ENCODE measurements at places on chromosomes 16 and 17.

GRCh38 chr16:49757559-49758069 lies 98.3 kb downstream of the ZNF423 start:
- H3K27me3 ChIP-seq = no peaks in the 10 kb centered on the region
- no peak overlapping the region for H3K27ac ChIP-seq
- H3K4me1 ChIP-seq = peaks cover 5% of the 10 kb centered on the region
- no peak overlapping the region for H3K4me3 ChIP-seq

DNA sequence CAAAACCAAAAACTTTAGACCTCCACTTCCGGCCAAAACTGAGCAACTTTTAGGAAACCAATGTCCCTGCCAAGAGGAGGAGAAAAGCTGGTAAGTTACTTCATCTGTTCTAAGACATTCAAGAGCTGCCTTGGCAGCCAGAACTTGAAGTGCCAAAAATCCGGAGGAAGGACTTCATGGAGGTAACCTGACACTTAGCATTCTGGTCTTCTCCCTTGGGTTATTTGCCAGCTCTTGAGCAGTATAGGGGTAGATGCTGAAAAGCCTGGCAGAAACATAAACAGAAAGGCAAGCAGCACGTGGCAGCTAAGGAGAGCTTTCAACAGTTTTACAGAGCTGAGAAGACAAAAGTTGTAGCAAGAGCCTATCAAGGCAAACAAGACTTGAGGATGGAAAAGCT lies 53.2 kb downstream of the CDYL2 start:
- no peak for DNase-seq
- H3K4me1 ChIP-seq = no peaks in the 10 kb centered on the region
- H3K36me3 ChIP-seq = no peaks in the 10 kb centered on the region
- no peaks in the 10 kb centered on the region for H3K27me3 ChIP-seq
- no peak overlapping the region for H3K27ac ChIP-seq
- no peak overlapping the region for H3K4me3 ChIP-seq

DNA sequence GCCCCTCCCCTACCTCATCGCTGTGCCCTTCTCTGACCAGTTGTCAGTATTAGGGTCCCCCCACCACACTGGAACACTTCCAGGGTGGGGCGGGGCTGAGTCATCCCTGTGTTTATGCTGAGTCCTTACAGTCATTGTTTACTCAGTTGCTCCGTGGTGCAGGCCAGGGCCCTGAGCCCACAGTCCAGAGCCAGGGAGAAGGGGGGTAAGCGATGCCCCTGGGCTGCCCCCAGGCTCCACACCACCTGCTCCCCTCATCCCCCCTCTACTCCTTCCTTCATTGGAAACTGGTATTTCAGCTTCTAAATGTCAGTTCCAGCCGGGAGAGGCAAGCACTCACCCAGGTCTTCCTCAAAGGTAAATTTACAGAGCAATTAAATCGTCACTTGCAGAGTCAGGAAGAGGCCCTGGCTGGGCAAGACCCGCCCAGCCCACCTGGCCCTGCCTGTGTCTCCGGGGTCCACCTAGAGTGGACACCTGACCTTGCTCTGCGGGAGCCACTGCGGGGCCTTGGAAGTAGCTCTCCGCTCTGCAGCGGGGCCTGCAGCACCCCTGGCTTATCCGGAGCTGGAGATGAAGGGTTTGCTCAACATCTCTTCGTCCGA lies 4.8 kb downstream of the ATP2A3 start:
- peaks cover 47% of the 10 kb centered on the region for H3K4me1 ChIP-seq
- DNase-seq = peak; percentile 42
- no peaks in the 10 kb centered on the region for H3K27me3 ChIP-seq
- H3K36me3 ChIP-seq = no peaks in the 10 kb centered on the region
- H3K4me3 ChIP-seq = no peak overlapping the region

GRCh38 chr16:46555951-46556350 lies 65.2 kb downstream of the SHCBP1 start:
- no peaks in the 10 kb centered on the region for H3K36me3 ChIP-seq
- H3K4me3 ChIP-seq = no peak overlapping the region
- H3K27ac ChIP-seq = no peak overlapping the region
- DNase-seq = no peak
- H3K4me1 ChIP-seq = no peaks in the 10 kb centered on the region
- no peaks in the 10 kb centered on the region for H3K27me3 ChIP-seq

DNA sequence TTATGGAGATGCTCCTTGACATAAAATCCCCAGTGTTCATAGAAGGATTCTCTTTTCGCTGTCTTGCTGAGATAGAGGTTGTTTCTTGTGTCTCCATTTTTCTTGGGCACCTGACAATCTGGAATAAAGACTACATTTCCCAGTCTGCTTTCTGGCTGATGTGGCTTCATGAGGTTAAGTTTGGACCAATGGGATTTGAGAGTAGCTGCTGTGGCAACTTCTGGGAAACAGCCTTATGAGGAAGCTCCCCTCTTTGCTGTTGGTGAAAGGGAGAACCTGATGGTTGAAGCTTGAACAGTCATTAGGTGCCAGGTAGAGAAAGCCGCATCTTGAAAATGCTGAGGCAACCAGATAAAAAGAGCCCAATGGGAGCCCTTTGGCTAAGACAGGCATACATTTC lies 24.4 kb downstream of the HS3ST4 start:
- no peak for DNase-seq
- no peaks in the 10 kb centered on the region for H3K36me3 ChIP-seq
- H3K27me3 ChIP-seq = no peaks in the 10 kb centered on the region

GRCh38 chr16:66844009-66844341 lies 239 bp upstream of the CA7 start:
- H3K27me3 ChIP-seq = peaks cover 15% of the 10 kb centered on the region
- H3K4me3 ChIP-seq = no peak overlapping the region
- peaks cover 15% of the 10 kb centered on the region for H3K4me1 ChIP-seq
- DNase-seq = no peak
- no peaks in the 10 kb centered on the region for H3K36me3 ChIP-seq

- H3K36me3 ChIP-seq = no peaks in the 10 kb centered on the region
- no peak overlapping the region for H3K27ac ChIP-seq
- H3K4me3 ChIP-seq = no peak overlapping the region
- peaks cover 4% of the 10 kb centered on the region for H3K4me1 ChIP-seq
- DNase-seq = no peak
Observed at GRCh38 chr16:70649300-70649699, 2.9 kb downstream of the IL34 start.

DNA sequence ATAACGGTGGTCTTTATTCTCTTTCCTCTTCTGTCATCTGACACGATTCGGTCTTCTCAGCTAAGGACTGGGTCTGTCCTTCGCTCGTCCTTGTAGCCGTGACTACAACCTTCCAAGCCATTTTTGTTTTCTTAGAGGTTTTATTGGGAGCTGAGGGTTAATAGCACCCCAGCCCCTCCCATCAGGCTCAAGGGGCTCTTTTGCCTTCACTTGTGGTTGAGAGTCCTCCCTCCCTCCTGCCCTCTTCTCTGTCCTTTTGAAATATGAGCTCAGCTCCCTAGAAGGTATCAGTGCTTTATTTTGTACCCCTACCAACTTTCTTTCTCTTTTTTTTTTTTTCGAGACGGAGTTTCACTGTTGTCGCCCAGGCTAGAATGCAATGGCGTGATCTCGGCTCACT lies 24.7 kb downstream of the SOCS3 start:
- H3K4me1 ChIP-seq = no peaks in the 10 kb centered on the region
- H3K36me3 ChIP-seq = no peaks in the 10 kb centered on the region
- no peak overlapping the region for H3K4me3 ChIP-seq
- DNase-seq = no peak
